ENCODE measurements at places on chromosomes 6 and 20. TPM values are rescaled to one million over a fixed set of nuclear protein-coding genes. Genes with fewer than 3 reads are reported as not detected.

- H3K27ac ChIP-seq, result no peak overlapping the region
- no peaks in the 10 kb centered on the region for H3K27me3 ChIP-seq
- H3K36me3 ChIP-seq, result peaks cover 24% of the 10 kb centered on the region
- H3K4me3 ChIP-seq, result no peak overlapping the region
- no peaks in the 10 kb centered on the region for H3K4me1 ChIP-seq
Observed at GRCh38 chr20:42706759-42707158, 482.9 kb downstream of the PTPRT start.

GRCh38 chr20:63626424-63627128 lies at the start of gene GMEB2:
Gene GMEB2 (minus strand): TSS chr20:63627101. CDS start chr20:63619397, 7,704 bp downstream.
- no peaks in the 10 kb centered on the region for H3K36me3 ChIP-seq
- H3K4me1 ChIP-seq, result peaks cover 22% of the 10 kb centered on the region
- peak within 1 kb of the TSS; percentile 70 for H3K4me3 ChIP-seq
- H3K27ac ChIP-seq, result peak within 1 kb of the TSS; percentile 97

- H3K27me3 ChIP-seq, result no peaks in the 10 kb centered on the region
- H3K4me1 ChIP-seq, result peaks cover 26% of the 10 kb centered on the region
- DNase-seq, result no peak
- peaks cover 3% of the 10 kb centered on the region for H3K36me3 ChIP-seq
- no peak overlapping the region for H3K4me3 ChIP-seq
- no peak overlapping the region for H3K27ac ChIP-seq
Observed at GRCh38 chr6:153960281-153960680, 78.8 kb upstream of the OPRM1 start.

DNA sequence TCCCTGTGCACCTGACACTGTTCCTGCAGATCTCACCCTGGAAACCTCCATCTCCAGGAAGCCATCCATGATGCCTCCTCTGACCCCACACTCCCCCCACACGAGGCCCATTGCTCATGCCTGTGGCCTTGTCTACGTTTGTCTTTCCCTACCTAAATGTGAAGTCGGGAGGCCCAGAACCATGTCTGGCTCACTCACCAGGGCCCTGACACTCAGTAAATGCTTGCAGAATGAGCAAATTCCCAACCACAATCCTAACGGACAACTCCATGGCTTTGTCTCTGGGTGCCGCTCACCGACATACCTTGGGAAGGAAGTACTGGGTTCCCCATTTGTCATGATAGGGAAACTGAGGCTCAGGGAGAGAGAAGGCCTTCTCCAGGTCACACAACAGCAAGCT lies 7.3 kb downstream of the PEDS1 start:
- DNase-seq, result no peak
- peaks cover 64% of the 10 kb centered on the region for H3K4me1 ChIP-seq
- no peaks in the 10 kb centered on the region for H3K27me3 ChIP-seq
- peak overlapping the region; percentile 93 for H3K27ac ChIP-seq

- DNase-seq, result no peak
- H3K27ac ChIP-seq, result no peak overlapping the region
- H3K4me1 ChIP-seq, result peaks cover 12% of the 10 kb centered on the region
Observed at GRCh38 chr6:22747571-22747970, 178.2 kb downstream of the HDGFL1 start.

GRCh38 chr20:59335377-59335776 lies 35.0 kb downstream of the EDN3 start:
- H3K4me1 ChIP-seq, result no peaks in the 10 kb centered on the region
- H3K27ac ChIP-seq, result no peak overlapping the region
- H3K36me3 ChIP-seq, result no peaks in the 10 kb centered on the region
- no peak for DNase-seq

DNA sequence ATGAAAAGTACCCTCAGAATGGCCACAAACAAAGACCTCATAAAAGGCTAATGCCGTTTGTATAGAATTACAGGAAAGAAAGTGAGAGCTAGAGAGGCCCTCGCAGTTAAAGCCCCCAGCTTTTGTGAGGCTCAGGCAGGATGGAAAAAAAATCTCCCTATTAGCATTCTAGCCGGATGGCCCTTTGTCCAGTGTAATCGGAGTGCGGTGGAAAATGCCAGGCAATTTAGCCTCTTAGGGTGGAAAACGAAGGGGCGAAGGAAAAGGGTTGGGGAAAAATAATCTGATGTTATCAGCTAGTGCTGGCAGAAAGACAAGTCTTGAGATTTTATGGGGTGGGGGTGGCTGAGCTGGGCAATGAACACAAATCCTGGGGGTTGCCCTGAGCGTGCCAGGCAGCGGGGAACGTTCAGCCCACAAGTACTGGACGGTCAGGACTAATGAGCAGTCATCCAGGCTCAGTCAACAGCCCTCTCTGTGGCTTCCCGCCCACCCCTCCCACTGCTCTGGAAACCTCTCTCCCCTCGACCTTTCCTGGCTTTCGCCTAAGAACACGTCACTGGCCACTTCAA lies 92.4 kb downstream of the PSMG4 start:
- peaks cover 75% of the 10 kb centered on the region for H3K4me1 ChIP-seq
- H3K27ac ChIP-seq, result peak overlapping the region; percentile 75
- DNase-seq, result no peak

DNA sequence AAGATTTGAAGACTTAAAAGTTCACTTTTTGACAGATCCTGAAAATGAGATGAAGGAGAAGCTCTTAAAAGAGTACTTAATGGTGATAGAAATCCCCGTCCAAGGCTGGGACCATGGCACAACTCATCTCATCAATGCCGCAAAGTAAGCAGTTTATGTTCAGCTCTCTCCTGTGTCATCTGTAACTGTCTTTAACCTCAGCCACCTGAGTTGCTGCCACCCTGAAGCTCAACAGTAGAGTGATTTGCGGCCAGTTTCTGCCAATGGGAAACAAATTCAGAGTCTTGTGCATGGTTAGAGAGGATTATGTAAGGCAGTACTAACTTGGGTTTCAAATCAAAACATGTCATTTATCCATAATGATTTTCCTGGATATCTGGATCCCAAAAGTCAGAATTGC lies 10.1 kb downstream of the TNFAIP3 start:
- no peak overlapping the region for H3K4me3 ChIP-seq
- peaks cover 8% of the 10 kb centered on the region for H3K36me3 ChIP-seq
- DNase-seq, result no peak
- H3K27ac ChIP-seq, result no peak overlapping the region
- peaks cover 35% of the 10 kb centered on the region for H3K4me1 ChIP-seq

GPLD1 gene
- 8.4 TPM for total RNA-seq

SLC13A3 gene
- 13.5 TPM for total RNA-seq

HMGN4 gene
- total RNA-seq, result 57.6 TPM

RNF182 gene
- total RNA-seq, result 4.4 TPM

AFDN gene
- total RNA-seq, result 182 TPM

TMEM244 gene
- not detected for total RNA-seq

GSTA3 gene
- not detected for total RNA-seq

TDRD6 gene
- 0.07 TPM for total RNA-seq
